ENCODE measurements at places on chromosomes 3 and 15.

DNA sequence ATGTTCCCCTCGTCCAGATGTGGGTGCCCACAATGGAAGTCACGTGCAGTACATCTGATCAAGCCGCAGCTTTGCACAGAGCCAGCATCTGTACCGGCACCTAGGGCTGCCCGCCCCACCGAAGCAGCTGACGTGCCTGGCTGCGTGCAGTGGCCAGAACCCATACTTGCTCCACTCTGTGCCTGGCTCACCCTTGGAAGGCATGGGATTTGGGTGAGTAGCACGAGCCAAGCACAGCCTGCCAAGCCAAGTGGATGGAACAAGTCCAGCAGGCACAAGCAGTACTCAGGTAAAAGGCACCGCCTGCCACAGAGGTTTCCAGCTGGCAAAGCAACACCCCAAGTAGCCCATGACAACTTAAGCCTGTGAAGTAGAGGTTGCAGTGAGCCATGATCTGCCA lies 261.3 kb downstream of the TBC1D5 start:
- no peak for DNase-seq

GRCh38 chr15:23857028-23857641 lies 170.0 kb upstream of the NDN start:
- DNase-seq: peak; percentile 53

- DNase-seq: peak; percentile 77
Measured at GRCh38 chr15:40844696-40845030, 815 bp downstream of the SPINT1 start.

DNA sequence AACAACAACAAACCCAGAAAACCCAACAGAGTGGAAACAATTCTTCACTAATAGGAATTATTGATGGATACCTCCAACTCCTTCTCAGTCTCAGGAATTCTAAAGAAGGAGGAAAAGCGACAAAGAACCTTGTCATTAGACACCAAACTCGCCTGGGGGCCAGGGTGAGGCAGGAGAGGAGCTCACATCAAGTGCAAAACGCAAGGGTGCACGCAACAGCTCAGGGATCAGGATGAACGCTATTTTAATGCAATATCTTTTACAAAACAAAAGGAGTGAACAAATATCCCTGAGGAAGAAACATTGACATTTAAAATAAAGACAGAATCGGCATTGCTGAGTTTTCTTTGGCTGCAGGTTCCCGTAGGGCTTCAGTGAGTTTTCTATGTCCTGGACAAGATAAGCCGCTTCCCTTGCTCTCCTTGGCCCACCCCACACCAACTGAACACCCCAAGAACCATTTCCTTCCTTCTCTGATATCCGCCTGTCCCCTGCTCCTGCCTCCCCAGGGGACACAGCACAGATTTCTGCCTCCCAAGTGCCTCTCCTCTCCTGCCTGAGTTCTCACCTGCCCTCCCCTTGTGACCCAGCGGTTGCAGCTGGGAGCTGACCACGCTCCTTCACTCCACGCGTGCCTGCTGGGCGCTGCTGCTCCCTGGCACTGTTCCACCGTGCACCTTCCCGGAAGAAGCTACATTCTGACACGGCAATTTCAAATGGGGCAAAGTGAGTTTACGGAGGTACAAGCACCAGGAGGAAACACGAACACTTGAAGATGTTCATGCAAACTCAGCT lies 63.0 kb downstream of the ATP10A start:
- no peak for DNase-seq

GRCh38 chr3:107663266-107663665 lies 140.5 kb downstream of the BBX start:
- DNase-seq: no peak

- DNase-seq: no peak
Measured at GRCh38 chr15:47158573-47158972, 558.7 kb upstream of the SEMA6D start.

- DNase-seq: no peak
Measured at GRCh38 chr3:193774272-193774915, 181.4 kb downstream of the OPA1 start.

DNA sequence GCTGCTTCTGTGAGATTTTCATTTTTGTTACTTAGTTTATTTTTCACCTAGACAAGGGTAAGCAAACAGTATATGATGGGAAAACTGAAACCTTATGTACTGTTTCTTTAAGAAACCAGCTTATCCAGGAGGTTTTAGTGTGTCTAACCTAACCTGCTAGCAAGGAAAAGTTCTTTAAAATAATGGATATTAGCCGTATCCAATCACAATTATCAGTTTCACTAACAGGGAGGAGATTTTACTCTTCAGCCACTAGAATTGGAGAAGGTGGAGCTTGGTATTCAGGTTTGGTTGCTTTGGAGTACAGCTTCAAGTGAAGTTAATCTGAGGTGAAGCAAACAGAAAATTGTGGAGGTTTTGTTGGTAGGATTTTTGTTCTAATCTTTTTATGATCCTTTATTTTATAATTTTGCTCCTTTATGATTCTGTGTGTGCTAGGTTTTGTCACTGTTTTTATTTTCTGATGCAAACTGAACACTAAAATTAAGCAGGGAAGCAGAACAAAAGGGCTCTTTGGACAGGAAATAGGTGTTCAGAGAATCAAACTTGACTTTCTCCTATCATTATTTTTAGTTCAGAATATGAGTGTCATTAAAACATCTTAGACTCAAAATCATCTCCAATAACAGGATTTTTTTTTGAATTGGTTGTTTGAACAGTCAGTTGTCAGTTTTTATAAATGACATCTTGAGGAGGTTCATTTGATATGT lies 13.0 kb downstream of the ZFAND6 start:
- peak; percentile 94 for DNase-seq

GRCh38 chr3:55486101-55486856 lies 827 bp downstream of the WNT5A start:
- DNase-seq: no peak

- no peak for DNase-seq
Measured at GRCh38 chr15:65612616-65612946, 1.6 kb upstream of the INTS14 start.

GRCh38 chr3:131036986-131037385 lies 10.3 kb downstream of the NEK11 start:
- DNase-seq: no peak

DNA sequence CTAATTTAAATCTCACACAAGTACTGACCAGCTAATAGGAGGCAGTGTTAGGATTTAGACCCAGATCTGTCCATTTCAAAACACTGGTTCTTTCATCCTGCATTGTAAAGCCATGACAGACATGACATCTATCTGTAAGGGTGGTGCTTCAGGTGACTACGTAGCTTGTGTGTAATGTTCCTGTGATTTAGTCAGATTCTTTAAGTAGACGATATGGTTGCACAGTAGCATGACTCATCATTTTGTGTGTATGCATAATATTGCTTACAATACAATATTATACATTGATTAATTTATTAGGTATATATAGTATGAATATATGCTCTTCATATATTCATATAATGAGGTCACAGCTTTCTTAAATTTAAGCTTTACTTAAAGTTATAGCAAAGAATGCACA lies 628.5 kb downstream of the GRM7 start:
- no peak for DNase-seq

GRCh38 chr3:149816986-149817385 lies 4.0 kb downstream of the RNF13 start:
- DNase-seq: peak; percentile 73

DNA sequence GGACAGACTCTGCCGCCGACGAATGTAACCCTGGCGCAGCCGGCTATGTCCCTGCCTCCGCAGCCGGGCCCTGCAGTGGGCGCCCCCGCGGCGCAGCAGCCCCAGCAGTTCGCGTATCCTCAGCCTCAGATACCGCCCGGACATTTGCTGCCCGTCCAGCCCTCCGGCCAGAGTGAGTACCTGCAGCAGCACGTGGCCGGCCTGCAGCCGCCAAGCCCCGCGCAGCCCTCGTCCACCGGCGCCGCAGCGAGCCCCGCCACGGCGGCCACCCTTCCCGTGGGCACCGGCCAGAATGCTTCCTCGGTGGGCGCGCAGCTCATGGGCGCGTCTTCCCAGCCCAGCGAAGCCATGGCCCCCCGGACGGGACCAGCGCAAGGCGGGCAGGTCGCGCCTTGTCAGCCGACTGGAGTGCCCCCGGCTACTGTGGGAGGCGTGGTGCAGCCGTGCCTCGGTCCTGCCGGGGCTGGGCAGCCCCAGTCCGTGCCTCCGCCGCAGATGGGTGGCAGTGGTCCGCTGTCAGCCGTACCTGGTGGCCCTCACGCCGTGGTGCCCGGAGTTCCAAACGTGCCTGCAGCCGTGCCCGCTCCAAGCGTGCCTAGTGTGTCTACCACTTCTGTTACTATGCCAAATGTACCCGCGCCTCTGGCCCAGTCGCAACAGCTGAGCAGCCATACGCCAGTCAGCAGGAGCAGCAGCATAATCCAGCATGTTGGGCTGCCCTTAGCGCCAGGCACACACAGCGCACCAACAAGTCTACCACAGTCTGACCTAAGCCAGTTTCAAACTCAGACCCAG lies 2.4 kb downstream of the TSC22D2 start:
- peak; percentile 64 for DNase-seq

DNA sequence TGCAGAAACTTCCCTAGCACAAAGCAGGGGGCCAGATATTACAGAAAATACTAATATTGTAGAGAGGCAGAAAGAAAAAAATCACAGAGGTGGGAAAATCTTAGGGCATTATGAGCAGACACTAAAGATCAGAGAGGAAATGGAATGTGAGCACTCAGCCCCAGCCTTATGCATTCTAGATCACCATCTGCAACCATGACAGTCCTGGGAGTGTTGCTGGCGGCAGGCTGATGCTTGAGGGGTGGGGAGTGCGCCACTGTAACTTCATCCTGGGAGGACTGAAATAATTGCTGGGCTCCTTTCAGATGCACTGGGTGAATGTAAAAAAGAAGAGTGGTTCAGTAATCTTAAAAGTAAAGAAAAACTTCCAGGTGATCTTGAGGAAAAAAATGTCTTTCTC lies 427.6 kb upstream of the SEMA6D start:
- no peak for DNase-seq

- DNase-seq: no peak
Measured at GRCh38 chr3:181330257-181330656, 340.7 kb upstream of the DNAJC19 start.
